ENCODE measurements at places on chromosomes 3 and 15.

DNA sequence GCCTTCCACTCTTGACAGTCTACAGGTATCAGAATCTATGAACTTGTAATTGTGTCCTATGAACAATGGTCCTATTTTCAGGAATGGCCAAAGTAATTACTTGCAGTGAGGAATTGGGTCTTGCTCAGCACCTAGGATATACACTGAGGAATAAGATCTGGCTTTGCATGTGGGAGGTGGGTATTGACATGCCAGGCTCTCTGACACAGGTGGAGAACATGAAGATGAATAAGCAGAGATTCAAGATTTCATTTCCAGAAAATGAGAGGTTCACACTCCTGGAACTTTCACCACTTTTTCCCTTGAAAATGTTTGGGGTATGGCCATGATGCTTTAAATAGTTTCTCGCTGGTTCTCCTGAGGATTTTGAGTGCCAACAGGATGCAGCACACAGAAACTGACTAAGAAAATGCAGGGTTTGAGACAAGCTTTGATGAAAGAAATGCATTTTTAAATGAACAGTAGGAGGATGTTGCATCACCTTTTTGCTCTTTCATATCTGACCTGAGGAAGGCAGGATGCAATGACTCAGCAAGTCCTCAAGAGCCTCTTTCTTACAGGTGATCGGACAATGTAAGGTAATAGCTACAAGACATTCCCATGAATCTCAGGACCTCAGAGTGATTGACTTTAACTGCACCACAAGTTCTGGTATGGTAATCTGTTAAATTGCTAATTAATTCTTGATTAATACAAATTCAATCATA lies 3.7 kb downstream of the HRG start:
- DNase-seq = no peak

DNA sequence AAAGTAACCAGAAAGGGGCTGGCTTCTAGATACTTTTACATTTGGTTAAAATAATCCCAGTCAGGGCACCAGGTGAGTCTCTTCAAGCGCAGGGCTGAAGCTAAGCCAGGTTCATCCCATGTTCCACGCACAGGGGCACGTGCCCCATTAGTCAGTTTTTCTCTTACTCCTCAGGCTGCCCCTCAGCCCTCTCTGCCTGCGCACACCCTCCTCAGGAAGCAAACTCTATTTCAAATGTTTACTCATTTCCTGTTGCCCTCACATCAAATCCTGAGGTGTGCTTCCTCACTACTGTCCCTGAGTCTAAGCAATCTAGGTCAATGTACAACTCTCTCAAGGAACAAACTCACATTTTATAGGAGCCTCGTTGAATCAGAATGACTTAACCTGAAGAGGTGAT lies 48.5 kb downstream of the THBS1 start:
- no peak for DNase-seq

GRCh38 chr15:58515807-58516206 lies 84.0 kb downstream of the LIPC start:
- DNase-seq = no peak

- DNase-seq = no peak
Measured at GRCh38 chr15:51621155-51621765, 1.3 kb downstream of the DMXL2 start.

GRCh38 chr3:141544697-141545096 lies 57.9 kb downstream of the RASA2 start:
- DNase-seq = no peak

- DNase-seq = peak; percentile 29
Measured at GRCh38 chr3:170614214-170614966, 28.5 kb upstream of the SLC7A14 start.

DNA sequence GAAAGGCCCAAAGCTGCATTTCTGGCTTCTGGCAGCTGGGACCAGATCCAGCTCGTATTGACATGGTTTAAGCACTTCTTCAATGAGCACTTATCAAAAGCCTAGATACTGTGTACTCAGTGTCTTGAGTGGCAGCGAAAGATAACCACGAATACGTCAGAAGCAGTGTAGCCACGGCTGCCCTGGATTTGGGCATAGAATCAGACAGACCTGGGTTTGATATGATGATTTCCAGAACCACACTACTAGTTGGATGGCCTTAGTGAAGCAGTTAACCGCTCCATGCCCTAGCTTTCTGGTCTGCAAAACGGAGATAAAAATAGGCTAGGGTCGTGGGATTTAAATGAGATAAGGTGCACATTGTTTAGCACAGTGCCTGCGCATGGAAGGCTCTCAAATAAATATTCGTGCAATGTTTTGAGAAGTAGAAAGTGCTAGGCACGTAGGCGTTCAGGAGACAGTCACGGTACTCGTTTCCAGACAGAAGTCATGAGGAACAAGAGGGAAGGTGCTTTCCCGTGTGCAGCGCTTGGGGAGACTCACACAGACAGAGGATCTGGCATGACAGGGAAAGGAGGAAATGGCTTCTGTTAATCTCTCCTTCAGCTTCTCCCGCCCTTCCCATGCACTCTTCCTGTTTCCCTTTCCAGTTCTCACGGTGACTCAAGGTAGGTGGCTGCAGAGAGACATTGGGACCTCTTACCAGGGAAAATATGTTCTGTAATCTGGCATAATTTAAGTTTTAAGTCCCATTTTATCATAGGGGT lies 70.3 kb downstream of the CCNL1 start:
- no peak for DNase-seq

GRCh38 chr3:181265750-181266333 lies 276.3 kb upstream of the DNAJC19 start:
- DNase-seq = peak; percentile 2

- no peak for DNase-seq
Measured at GRCh38 chr3:134332344-134332743, 41.9 kb downstream of the AMOTL2 start.

GRCh38 chr15:48603922-48604321 lies 41.6 kb downstream of the FBN1 start:
- DNase-seq = no peak

DNA sequence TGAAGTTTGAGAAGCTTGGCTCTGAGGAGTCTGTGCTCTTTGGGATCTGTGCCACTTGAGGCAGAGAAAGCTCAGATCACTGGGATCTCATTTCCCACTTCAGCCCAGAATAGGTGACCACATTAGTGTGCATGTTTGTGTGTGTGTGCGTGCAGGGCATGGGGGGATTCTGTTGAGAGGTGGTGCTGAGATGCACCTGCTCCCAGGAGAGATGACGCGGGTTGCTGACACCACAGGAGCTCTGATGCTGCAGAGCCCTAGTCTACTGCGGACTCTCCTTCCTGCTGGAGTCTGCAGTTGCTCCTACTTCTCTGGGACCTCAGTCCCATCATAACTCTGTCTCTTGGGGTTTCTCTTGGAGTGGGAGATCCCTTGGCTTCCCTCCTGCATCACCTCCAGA lies 14.7 kb upstream of the CTXND1 start:
- DNase-seq = no peak

GRCh38 chr3:2950159-2950558 lies 160.0 kb downstream of the IL5RA start:
- DNase-seq = no peak

DNA sequence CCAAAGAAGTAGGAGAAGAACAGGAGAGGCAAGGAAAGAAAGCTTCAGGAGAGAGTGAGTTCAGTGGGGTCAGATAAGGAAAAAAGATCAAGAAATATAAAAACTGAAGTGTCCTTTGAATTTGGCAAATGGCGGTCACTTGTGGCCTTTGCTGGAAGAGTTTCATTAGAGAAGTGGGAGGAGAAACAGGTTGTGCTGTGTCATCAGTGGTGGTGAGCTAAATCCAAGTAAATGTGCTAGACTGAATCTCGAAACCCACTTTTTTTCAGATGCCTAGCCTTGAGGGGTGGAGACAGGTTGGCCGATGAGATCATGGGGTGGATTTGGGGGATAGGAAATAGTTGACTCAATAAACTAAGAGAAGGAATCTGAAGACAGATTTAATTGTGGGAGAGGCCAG lies 43.7 kb downstream of the CHRD start:
- no peak for DNase-seq

GRCh38 chr3:24541935-24542334 lies 47.3 kb upstream of the THRB start:
- no peak for DNase-seq

DNA sequence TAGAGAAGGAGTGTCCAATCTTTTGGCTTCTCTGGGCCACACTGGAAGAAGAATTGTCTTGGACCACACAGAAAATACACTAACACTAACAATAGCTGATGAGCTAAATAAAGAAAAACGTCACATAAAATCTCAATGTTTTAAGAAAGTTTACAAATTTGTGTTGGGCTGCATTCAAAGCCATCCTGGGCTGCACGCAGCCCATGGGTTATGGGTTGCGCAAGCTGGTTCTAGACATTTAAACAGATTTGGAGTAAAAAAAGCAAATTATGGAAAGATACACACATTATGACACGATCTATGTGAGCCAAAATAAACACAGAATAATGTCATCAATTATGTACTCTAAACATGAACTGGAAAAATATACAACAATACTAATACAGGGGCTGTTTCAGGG lies 703.3 kb upstream of the LMCD1 start:
- DNase-seq = no peak

DNA sequence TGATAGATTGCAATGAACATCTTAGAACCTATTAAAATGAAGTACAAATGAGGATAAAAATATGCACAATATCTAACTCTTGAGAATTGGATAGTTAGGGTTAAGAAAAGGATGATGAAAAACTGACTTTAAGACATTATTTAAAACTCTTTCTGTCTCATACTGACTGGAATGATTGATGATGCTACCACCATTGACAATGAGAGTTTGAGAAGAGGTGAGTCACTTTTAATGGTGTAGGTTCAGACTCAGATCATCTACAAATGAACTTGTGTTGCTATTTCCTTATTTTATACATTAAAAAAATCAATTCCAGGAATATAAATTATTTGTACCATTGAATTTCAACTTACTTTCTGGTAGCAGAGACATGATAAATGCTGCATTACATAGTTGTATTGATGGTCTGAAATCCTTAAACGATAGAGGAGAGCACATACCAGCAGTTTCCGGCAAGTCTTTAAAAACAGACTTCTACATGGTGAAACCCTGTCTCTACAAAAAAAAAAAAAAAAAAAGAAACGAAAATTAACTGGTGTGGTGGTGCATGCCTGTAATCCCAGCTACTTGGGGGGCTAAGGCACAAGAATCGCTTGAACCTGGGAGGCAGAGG lies 409.0 kb downstream of the OTOL1 start:
- DNase-seq = no peak

DNA sequence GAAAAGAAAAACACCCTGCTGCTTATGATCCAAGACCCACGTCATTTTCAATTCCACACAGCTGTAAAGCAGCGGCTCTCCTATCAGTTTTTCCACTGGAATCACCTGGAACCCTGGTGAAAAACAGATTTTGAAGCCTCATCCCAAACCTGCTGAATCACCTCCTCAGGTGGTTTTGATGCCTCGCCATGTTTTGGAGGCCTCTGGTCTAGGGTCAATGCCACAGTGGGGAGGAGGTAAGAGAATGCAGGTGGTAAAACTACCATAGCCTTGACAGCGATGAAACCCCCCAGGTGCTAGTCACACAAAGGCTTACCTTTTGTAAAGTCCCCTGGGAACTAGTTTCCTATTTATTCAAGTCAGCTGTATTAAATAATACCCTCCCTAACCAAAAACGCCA lies 24.8 kb downstream of the MYO1E start:
- DNase-seq = no peak

- no peak for DNase-seq
Measured at GRCh38 chr15:81910355-81911021, 135.3 kb downstream of the MEX3B start.

Measured in AML-193 (cell line).